ENCODE measurements at places on chromosomes 4 and X.

- DNase-seq: no peak
Measured at GRCh38 chr4:74370912-74371311, 6.0 kb downstream of the EREG start.

DNA sequence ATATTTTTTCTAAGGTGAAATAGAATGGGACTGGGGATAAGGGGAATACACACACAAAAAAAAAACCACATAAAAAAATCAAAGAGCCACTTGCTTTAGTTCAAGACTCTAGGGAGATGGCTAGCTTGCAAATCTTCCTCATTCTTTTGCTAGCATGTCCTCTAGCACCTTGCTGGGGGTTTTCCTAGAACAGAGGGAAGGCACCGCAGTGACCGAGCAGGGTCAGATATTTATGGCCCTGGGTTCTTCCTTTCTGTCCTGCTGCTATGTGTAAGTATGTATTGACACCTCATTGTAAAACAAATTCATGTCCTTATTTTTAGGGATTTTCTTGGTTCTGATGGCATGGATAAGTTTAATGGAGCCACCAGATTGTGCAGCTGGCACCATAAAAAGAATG lies 81.2 kb downstream of the SHISA3 start:
- no peak for DNase-seq

- DNase-seq: no peak
Measured at GRCh38 chr4:180947425-180947824, 1295.8 kb upstream of the TENM3 start.

GRCh38 chr4:109302361-109303139 lies at the start of gene COL25A1:
TSS of gene COL25A1 (minus strand) at chr4:109302658.
- DNase-seq: peak; percentile 2

DNA sequence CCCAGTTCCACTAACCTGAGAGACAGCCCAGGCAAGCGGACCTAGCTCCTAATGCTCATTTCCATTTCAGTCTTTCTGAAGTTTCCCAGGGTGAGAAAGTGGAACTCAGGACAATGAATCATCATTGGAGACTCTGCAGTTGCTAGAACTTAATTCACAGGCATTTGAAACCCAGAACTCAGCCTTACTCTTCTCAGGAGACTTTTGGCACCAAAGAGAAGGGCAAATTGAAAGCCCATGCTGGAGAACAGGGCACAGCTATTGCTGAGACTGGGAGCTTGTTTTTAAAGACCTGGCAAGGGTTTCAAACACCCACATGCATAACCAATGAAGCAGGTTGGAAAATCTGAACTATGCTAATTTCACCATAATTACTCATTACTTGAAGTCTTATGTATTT lies 36.0 kb downstream of the BST1 start:
- DNase-seq: peak; percentile 21

- DNase-seq: no peak
Measured at GRCh38 chr4:88078579-88078978, 71.1 kb downstream of the PKD2 start.

GRCh38 chrX:8832582-8833378 lies 31.6 kb upstream of the FAM9A start:
- no peak for DNase-seq

DNA sequence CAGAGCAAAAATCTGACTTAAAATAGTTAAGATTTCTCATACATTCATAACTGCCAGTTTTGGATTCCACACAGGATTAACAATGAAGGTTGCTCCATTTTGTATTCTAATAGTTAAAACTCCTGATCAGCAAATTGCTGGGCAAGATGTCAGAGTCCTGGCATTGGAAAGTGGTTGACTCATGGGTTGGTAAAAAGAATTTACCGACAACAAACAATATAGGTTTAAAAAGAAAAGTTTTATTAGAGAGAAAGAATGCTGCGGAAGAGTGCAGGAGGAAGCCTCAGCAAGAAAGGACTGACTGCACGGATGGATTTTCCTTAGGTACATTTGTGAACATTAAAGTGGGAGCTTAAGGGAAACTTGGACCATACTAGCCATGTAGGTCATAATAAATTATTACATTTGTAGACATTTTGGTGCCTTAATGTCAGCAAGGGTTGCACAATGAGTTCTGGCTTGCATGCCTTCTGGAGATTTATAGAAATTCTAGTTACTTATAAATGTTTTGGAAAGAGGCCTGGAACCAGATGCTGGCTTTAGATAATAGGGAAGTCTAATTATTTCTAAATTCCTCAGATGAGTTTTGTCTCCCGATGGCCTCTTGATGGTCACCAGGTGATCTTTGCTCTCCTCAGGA lies 25.4 kb upstream of the IL2 start:
- no peak for DNase-seq

GRCh38 chr4:1517592-1518411 lies 111.6 kb upstream of the NKX1-1 start:
- DNase-seq: no peak

DNA sequence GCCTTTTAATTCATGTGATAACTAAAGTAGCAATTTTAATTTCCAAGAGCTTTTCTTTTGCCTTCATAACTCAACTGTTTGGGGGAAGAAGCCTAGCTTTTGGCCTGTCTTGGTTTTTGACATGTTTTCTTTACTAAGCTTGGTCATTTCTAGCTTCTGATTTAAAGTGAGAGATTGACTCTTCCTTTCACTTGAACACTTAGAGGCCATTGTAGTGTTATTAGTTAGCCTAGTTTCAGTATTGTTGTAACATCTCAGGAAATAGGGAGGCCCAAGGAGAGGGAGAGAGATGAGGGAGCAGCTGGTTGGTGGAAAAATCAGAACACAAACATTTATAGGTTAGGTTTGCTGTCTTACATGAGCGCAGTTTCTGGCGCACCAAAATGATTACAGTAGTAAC lies 44.8 kb downstream of the DCLK2 start:
- DNase-seq: no peak

- DNase-seq: no peak
Measured at GRCh38 chrX:13223868-13224567, 95.8 kb downstream of the ATXN3L start.

- no peak for DNase-seq
Measured at GRCh38 chr4:71333960-71334359, 4.9 kb upstream of the SLC4A4 start.

- DNase-seq: no peak
Measured at GRCh38 chr4:88907478-88907877, 149.5 kb downstream of the FAM13A start.

GRCh38 chr4:174707051-174707676 lies 121.9 kb downstream of the GLRA3 start:
- no peak for DNase-seq

- DNase-seq: no peak
Measured at GRCh38 chrX:45766981-45767501, 566.4 kb upstream of the DIPK2B start.

- DNase-seq: no peak
Measured at GRCh38 chrX:43958529-43958928, 14.7 kb downstream of the NDP start.

All from anterior cingulate cortex (tissue), 58 donors.